ENCODE measurements at places on chromosomes 7 and 10.
A peak's percentile ranks its signal among the peaks of the same experiment; 100 is the strongest.

DNA sequence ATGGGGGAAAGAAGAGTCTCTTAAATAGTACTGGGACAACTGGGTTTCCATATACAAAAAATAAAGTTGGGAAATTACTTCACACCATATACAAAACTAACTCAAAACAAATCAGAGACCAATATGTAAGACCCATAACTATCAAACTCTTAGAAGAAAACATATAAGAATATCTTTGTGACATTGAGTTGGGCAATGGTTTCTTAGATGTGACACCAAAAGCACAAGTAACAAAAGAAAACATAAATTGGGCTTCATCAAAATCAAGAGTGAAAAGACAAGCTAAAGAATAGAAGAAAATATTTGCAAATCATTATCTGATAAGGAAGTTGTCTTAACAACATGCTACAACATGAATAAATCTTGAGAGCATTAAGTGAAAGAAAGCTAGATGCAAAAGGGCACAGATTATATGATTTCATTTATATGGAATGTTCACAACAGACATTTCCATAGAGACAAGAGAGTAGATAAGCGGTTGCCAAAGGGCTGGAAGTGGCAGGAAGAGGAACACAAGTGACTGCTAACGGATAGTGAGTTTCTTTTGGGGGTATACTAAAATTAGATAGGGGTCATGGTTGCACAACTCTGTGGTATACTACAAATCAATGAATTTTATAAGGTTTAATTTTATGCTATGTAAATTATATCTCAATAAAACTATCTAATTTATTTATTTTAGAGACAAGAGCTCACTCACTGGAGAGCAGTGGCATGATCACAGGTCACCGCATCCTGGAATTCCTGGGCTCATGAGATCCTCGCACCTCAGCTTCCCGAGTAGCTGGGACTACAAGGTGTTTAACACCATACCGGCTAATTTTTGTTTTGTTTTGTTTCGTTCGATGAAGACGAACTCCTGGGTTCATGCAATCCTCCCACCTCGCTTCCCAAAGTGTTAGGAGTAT lies 35.4 kb downstream of the JMJD1C start:
- DNase-seq: no peak

DNA sequence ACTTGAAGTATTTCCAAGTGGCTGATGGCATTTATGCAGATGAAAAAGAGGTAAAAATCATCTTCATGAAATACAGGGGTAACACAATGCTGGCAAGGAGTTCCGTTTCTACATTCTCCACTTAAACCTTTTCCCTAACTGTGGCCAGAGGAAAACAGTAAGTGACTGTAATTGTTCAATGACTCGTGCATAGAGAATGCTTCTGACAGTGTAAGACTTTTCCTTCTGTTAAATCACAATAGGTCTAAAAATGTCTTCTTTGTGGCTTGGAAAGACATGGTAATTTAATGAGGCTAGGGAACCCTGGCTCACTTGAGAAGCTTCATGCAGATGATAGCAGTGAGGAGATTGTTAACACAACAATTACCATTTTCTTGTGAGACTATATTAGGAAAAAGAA lies 50.3 kb upstream of the RSU1 start:
- DNase-seq: peak; percentile 13

GRCh38 chr10:73581918-73582317 lies 9.2 kb downstream of the USP54 start:
- DNase-seq: no peak

DNA sequence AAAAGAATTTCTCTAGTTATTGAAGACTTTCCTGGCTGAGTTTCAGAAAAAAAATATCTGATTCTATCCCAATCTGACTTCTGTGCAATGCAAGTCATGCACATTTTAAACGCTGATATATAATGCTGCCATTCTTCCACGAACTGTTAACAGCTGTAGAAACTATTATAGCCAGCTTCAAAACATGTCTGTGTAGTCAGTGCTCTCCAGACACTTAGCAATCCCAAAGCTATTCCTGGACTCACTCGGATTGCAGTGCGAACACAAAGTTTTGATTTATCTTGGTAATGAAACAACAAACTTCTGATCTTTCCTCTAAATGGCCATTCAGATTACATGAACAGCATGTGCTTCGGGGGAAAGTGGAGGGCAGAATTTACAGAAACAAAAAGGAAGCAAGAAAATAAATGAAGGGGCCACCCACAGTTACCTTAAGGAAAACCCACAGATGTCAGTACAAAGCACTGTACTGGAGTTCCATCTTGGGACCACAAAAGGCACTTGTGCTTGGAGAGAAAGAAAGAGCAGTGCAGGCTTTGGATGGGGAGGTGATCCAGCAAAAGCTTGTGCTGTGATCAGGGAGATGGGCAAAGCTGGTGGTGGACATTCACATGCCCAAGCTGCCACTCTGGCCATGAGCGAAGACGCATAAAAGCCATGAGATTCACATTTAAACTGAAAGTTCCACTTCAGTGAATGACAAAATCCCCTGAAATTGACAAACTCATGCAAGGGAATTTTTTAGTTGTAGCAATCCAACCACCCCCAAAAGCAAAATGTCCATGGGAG lies 32.1 kb upstream of the ADO start:
- no peak for DNase-seq

DNA sequence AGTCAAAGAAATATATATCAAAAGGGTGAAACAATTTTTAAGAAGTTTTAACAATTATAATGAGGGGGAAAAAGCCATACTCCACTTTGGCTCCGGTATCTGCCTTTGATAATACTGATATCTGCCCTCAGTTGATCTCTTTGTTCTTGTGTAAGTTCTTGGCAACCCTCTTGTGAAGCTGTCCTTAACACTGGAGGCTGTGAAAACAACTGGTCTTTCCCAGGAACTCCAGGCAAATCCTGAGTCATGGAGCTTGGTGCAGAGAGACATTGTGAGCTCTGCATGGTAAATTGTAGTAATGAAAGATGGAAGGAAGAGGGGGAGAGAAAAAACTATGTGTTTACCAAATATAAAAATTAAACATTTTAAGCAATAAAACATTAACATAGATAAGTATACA lies 11.9 kb upstream of the ERVW-1 start:
- no peak for DNase-seq

DNA sequence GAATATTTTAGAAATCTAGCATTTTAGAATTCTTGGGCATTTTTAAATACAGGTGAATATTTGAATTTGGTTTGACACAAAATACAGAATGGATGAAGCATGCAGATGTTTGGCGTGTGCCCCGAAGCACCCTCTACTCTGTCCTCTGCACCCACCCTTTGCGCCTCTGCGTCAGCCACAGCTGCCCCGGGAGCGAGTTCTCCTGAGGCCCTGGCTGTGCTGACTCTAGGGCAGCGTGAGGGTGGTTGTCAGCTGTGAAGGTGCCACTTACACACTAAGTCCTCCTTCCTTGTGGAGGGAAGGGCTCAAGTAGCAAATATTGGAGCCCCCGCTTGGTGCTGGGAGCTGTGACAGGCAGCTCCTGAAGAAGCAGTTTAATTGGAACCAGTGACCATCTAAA lies 48.4 kb downstream of the DAGLB start:
- no peak for DNase-seq

GRCh38 chr10:59900048-59900727 lies 6.2 kb downstream of the CCDC6 start:
- no peak for DNase-seq

DNA sequence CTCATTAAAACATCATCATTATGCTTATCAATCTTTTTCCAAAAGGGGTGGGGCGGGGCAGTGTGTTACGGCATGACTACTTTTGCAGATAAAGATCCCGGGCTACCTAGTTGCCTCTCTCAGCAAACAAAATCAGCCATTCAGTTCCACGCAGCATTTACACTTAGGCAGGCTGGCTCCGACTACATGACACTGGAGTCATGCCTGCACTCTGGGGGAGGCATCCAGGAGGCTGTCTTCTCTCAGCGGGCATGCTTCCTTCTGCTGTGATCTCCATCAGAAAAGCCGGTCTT lies 193.9 kb upstream of the TCF7L2 start:
- no peak for DNase-seq

GRCh38 chr10:44939691-44940401 lies 19.8 kb upstream of the RASSF4 start:
- DNase-seq: no peak

- no peak for DNase-seq
Measured at GRCh38 chr7:47525066-47525623, 56.8 kb downstream of the TNS3 start.

DNA sequence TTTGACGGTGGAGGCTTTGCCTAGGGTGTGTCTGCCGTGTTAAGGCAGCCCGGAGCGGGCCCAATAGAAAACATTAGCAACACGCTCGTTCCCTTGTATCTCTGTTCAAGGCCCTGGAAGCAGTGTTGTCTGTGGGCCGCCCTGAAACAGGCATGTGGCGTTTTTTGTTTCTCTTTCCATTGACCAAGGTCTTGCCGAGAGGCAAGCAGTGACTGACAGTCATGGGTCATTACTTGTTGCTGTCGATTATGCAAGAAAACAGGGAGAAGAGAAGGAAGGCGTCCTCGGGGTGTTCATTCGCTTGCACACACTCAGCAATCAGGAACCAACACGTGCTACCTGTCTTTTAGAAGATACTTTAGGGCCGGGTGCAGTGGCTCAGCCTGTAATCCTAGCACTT lies 92.5 kb downstream of the EZH2 start:
- DNase-seq: no peak

GRCh38 chr10:119734396-119735332 lies 8.8 kb downstream of the INPP5F start:
- no peak for DNase-seq

- DNase-seq: no peak
Measured at GRCh38 chr7:114021135-114021534, 102.3 kb upstream of the PPP1R3A start.

GRCh38 chr10:100319707-100320402 lies 10.2 kb downstream of the PKD2L1 start:
- DNase-seq: no peak

DNA sequence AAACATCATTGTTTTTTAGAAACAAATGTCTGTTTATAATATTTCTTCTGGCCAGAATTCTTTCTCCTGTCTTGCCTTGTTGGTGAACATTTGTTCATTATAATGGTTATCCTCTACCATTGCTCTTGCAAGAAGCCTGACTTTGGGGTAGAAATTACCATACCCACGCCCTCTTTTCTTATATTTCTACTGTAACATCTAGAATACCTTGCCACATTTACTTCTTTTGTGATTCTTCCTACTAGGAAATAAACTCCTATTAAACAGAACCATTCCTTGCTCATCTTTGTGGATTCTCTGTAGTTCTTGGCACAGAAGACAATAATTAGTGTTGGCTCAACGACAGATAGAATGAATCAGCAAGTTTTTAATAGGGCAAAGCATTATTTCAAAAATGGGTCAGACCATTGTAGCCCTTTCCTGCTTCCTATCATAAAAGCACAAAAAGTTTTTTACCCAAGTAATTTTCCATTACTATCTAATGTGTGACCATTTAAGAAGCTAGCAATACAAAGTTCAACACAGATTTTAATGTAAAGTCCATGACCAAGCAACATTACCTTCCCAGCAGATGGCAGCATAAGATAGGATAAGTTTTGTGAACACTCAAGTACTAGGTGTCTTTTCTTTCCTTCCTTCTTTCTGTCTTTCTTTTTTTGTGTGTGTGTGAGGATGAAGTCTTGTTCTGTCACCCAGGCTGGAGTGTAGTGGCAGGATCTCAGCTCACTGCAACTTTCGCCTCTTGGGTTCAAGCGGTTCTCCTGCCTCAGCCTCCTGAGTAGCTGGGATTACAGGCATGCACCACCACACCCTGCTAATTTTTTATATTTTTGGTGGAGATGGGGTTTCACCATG lies 270.4 kb downstream of the HGF start:
- DNase-seq: peak; percentile 6

DNA sequence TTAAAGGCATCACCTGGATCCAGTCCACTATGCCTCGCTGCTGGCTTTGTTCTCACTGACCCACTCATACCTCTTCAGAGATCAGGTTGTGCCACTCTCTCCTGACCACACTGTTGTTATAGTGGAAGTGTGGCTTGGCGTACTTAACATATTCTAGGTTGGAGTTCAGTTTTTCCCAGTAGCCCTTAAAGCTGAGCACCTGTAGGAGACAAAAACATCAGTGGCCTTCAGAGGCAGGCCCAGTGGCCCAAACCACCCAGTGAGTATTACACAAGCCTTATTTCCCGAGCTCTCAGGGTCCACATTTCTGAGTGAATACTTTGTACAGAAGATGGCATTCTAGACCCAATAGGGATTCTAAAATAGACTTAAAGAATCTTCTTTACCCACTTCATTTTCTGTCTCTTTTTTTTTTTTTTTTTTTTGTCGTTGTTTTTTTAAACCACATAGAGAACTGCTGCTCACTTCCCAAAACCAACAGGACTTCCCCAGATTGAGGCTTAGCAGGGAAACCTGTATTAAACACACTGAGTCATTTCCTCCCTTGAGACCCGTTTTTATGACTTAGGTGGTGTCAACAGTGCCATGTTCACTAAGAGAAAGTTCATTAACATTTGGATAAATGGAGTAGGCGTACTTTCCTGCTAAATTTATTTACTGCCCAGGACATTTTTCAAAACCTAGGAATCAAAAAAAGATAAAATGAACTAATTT lies 85.8 kb downstream of the GSAP start:
- DNase-seq: no peak

DNA sequence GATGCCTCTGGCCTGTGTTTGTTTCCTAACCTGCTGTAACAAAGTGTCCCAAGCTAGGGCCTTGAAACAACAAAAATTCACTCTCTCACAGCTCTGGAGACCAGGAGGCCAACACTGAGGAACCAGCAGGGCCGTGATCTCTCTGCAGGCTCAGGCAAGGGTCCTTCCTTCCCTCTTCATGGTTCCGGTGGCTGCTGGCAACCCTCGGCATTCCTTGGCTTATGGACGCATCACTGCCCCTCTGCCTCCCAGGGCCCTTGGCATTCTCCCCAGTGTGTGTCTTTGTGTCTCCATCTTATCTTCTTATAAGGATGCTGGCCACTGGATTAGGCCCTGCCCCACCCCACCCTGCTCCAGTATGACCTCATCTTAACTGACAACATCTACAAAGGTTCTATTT lies 17.0 kb downstream of the CNPY1 start:
- peak; percentile 12 for DNase-seq

GRCh38 chr10:91061608-91062007 lies 140.7 kb upstream of the ANKRD1 start:
- no peak for DNase-seq

DNA sequence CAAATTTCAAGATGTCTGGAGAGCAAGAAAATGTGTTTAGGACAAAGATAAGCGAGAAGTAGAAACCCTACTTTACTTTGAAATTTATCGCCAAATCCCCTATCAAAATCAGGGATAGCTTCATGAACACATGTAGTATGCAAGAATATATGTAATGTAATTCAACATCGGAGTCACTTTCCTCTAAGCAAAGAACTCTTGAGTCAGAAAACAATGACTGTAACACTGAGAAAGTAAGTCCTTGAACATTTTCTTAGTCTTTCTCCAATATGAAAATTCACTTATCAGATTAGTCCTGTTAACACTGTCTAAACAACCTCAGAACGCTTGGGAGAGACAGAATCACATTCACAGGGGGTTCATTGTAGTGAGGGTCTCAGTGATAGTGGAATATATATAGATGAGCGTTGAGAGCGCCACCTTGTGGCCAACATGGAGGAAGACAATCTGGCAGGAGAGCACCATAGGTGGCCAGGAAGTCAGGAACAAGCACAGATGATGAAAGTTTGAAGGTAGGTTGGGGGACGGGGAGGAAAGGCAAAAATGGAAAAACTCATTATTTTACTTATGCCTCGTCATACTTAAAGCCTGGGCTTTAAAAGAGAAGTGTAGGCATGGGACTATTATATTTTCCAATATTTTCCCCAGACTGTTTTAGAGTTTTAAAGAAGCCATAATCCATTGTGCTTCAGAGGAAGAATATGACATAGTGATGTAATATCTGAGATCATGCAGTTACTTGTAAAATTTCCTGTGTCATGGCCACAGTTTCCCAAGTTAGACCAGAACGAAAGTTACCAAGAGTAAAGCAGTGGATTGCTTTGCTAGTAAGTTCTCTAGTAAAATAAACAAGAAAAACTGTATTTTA lies 115.5 kb upstream of the GNAI1 start:
- DNase-seq: peak; percentile 54

All from H7 (cell line).